NB4 (cell line): ENCODE measurements at places on chromosomes 4 and X.

GRCh38 chr4:31089815-31090214, 369.6 kb downstream of the PCDH7 start:
- DNase-seq = no peak

GRCh38 chr4:763191-763810, 57.7 kb downstream of the PCGF3 start:
- no peak for DNase-seq

- no peak for DNase-seq
Observed at GRCh38 chrX:130999360-130999759, 58.8 kb upstream of the ARHGAP36 start.

DNA sequence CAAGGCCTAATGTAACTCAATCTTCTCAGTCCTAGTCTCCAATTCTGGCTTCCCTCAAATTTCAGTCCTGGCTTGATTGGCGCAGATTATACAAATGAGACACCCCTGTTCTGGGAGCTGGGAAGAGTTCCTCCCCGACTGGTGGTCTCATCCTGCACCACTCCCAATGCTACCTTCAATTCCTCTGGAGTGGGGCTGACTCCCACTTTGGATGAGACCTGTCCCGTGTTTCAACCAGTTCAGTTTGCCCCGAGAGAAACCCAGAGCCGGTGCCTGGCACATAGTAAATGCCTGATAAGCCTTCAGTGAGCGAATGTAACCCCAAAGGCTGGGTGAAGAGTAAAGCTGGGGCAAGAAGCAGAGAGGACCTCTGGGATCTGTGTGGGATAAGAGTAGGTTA, 4.0 kb upstream of the SYP start:
- DNase-seq = no peak

- no peak for DNase-seq
Observed at GRCh38 chr4:4457803-4458553, 71.1 kb downstream of the NSG1 start.

DNA sequence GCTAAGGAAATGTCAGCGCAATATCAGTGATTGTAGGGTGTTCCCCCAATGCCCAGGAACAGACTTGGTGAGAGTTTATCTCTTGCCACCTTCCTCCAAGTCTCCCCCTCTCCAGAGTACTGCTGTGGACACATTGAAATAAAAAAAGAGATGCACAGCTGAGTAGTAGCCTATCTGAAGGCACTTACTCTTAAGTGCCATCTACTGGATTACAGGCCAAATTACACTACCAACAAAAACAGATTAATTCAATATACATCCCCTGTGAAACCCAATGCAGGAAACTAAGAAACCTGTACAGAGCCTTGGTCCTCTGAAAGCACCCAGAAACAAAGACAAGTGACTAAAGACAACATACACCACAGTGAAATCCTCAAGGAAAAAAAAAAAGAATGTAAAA, 460.3 kb downstream of the ZIC3 start:
- DNase-seq = peak; percentile 13

DNA sequence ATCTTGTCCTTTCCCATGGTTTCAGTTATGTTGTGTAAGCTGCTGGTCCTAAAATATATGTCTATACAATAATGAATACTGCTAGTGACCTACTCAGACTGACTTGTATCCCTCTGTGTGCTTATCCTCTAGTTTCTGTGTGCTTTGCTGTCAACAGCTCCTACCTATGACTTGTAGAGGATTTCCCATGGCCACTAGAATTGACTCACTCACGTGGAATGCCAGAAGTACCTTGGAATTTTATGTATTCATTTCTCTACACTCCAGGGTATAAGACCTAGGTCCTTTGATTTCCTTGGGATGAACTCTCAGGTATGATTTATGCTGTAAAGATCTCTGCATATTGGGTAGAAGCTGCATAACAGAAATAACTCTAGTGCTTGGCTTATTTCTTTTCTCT, 279.9 kb upstream of the SLIT2 start:
- DNase-seq = no peak

DNA sequence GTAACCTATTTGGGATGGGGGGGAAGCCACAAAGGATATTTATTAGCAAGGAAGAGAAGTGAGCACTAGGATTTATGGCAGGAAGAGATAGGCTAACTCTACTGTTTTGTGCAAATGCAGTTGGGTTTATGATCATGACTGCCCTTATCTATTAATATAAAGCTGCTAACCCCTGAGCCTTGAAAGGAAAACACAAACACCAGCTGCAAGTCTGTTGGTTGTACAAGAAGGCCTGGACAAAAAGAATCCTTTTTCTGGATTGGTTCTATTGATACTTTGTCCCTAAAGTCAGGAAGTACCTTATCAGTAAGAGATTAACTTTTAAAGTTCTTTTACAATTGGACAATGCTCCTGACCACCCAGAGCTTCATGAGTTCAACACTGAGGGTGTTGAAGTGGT, 188.8 kb downstream of the LRBA start:
- DNase-seq = no peak

DNA sequence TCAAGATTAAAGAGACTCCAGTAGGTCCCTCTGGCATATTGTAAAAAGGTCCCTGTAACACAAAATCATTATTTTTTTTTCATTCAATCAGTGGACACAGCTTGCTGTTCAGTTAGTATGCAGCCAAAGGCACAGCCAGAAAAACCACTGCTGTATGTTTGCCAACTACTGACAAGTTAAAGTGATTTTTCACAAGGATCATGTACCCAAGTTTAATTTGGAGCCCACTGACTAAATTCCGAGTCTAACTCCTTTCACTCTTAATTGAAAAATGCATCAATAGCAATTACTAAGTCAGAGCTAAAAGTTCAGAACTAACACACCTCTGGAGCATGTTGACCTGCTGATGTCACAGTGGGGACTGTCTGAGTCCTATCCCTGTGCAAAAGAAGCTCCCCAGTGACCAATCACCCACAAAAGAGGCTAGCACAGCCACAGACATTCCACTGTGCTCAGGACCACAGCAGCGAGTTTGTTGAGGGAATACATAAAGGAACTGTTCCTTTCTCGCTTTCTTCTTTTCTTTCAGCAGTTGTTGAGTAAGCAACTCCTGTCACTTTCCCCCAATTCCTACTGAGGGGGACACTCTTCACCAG, 60.4 kb downstream of the STX18 start:
- no peak for DNase-seq

GRCh38 chr4:184215709-184216328, 1.9 kb downstream of the ENPP6 start:
- DNase-seq = no peak

DNA sequence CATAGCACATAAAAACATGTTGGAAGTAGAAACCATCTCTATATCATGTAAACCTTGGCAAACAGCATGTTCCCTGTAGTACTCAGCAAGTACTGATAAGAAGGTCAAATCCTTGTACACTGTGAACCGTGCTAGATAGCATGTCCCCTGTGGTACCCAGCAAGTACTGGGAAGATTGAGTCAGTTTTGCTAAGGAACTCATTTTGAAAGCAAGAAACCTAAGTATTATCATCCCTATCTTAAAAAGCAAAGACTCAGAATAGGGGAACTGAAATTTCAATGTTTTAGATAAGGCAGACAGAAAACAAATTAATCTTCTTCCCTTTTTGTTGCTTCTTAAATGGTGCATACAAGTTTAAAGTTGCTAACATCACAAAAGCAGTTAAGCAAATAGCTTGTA, 180.2 kb downstream of the RBM46 start:
- DNase-seq = no peak

GRCh38 chr4:70691661-70692060, 3.3 kb downstream of the UTP3 start:
- DNase-seq = no peak

GRCh38 chr4:53608242-53608641, 17.0 kb upstream of the LNX1 start:
- no peak for DNase-seq

GRCh38 chrX:108537005-108537404, 97.4 kb downstream of the COL4A5 start:
- peak; percentile 27 for DNase-seq

- DNase-seq = no peak
Observed at GRCh38 chr4:42281324-42282020, 115.8 kb upstream of the SHISA3 start.

- DNase-seq = no peak
Observed at GRCh38 chr4:86160426-86160825, 199.4 kb downstream of the MAPK10 start.

DNA sequence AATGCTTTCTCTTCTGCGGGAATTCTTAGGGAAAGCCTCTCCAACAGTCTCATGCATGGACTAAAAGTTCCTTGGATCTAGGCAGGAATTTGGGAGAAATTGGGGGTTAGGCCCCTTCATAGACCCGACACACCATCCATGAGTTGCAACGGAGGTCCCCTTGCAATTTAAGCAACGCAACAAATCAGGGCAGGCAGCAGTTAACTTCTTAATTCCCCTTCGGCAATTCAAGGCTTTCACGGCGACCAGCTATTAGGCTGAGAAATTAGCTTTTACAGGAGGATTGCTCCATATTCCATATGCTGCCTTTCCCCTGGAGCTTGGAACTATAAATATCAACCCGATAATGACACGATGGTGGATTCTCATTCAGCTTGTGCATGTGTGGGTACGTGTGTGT, 241.0 kb downstream of the SHOX start:
- no peak for DNase-seq

GRCh38 chrX:22147214-22147613, 115.1 kb downstream of the PHEX start:
- DNase-seq = no peak

DNA sequence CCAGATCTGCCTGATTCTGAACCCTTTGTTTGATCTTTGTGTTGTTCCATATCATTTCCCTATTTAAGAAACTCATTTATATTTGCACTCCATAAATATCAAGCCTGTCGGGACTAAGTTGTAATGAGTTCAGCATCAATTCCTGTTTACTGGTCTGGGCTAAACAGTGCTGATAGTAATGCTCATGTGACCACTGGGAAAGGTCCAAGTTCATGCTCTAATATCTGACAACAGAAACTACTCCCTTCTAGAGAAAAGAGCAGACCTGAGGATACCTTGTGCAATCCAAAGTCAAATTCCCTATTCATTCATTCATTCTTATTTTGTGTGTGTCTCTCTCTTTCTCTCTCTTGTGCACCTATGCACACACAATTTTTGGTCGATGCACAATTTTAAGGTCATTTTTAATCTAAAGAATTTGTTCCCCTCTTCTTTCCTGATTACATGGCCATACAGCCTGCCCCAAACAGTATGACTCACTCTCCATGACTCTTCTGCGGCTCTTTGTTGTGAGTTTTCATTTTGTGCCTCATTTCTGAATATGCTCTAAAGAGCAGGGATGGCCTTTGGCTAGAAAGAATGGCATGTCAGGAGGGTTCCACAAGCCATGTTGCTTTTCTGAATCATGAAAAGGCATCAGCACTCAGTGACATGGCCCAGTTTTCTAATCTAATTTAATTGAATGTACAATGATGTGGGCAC, 664.3 kb downstream of the RPA4 start:
- no peak for DNase-seq

- no peak for DNase-seq
Observed at GRCh38 chr4:151291485-151291884, 14.5 kb downstream of the PRSS48 start.

- no peak for DNase-seq
Observed at GRCh38 chr4:76654791-76655190, 219.8 kb downstream of the SHROOM3 start.

DNA sequence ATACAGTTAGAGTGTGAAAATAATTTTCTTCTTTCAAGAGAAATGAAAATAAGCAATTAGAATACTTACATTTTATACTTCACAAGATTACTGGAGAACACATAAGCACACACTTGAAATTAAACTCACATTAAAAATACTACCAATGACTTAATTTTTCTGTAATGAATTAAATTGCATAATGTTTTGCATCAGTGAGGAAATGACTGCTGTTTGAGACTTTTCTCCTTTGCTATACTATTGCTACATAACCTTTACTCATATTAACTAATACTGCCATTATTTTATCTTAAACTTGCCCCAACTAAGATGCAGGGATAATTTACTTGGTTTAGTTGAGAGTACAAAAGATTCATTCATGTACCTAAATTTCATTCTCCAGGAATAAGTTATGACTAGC, 590.9 kb downstream of the ARAP2 start:
- DNase-seq = no peak

GRCh38 chrX:67922966-67923365, 379.1 kb downstream of the AR start:
- peak; percentile 0 for DNase-seq

DNA sequence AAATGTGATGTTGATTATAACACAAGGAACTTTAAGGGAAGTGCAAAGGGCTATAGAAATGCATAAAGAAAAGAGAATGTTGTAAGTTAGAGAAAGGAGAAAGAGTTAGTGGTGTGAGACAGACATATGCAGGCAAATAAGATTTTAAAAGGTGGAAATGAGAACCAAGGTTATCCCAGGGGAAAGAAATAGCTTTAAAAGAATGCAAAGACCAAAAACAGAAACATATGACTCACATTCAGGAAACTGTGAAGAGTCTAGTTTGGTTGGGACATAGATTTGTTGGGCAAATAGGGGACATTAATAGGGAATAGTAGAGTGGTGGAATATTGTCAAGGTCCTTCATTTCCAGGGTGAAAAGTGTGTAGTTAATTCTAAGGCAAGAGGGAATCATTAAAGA, 52.4 kb downstream of the MAPK10 start:
- DNase-seq = no peak

DNA sequence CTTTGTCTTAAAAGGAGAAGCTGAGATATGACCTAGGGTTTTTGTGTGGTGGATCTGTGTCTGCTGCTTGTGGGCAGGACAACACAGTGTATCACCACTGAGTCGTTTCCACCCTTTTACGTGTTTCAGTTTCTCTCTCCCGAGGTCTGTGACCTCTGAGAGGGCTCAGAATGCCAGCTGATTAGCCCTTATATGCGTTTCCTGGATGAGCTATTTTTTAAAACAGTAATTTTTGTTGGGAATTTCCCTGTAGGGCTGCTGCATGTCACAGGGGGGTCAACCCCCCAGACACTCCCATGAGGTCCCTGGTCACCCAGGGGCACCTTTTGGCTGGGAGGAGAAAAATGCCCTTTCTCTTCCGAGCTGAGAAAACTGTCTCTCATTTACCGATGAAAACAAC, 170.4 kb upstream of the CASK start:
- no peak for DNase-seq

DNA sequence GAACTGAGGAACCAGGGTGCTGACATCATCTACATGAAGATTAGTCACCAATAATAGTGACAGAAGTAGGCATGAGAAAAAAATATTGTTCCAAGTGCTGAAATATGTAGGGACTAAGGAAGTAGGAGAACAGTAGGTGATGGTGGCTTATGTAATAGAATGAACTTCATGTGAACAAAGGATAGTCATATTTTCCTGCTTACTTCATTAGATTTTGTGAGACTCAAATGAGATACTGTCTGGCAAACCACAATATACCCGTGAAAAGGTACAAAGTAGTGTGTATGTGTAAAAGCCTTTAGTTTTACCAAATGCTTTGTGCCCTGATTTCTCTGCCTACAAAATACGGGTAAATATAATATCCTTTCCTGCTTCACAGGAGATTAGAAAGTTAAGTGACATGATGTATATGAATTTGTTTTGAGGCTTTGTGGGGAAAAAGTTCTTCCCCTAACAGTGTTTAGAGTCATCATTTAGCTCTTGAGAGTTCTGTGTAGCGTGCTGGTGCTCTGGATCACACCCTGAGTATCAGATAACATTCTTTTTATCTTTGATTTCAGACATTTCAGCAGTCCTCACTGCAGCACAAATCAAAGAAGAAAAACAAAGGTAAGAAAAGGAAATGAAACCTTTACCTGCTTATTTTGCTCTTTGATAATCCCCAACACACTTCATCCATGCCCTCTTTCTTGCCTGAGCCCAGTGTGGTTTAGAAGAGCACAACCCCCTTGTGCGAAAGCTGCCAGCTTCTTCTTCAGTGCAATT, 67.9 kb downstream of the KLHL34 start:
- DNase-seq = no peak
